ENCODE measurements at places on chromosomes 6 and 20. TPM values are rescaled to one million over a fixed set of nuclear protein-coding genes. Genes with fewer than 3 reads are reported as not detected.

Gene NT5E
- total RNA-seq: 20.5 TPM

Gene ETV7
- 0.08 TPM for total RNA-seq

Gene MYBL2
- 77.2 TPM for total RNA-seq

Gene CST1
- total RNA-seq: 2.1 TPM

Gene OTOR
- total RNA-seq: not detected

Gene GFRAL
- total RNA-seq: not detected

Gene ZNF334
- not detected for total RNA-seq

Gene NEDD9
- 56.4 TPM for total RNA-seq

Gene MAK
- 0.11 TPM for total RNA-seq
